ENCODE measurements at places on chromosomes 4 and X.

DNA sequence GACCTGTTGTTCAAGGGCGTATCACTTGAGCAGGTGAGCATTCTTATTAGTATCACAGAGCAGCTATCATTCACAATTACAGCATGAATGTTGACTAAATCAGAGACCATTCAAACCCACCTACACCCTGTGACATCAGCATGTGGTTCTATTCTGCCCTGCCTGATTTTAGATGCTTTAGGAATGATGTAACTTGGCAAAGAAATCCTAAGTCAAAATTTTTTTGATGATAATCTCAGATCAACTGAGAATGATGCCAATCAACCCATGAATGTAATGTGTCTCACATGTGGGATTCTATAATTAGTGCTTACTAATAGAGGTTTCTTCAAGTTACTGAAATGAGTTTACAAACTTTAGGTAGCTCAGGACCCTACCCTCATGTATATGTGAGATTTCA is 13.4 kb upstream of the CHIC2 start:
- DNase-seq, result no peak

DNA sequence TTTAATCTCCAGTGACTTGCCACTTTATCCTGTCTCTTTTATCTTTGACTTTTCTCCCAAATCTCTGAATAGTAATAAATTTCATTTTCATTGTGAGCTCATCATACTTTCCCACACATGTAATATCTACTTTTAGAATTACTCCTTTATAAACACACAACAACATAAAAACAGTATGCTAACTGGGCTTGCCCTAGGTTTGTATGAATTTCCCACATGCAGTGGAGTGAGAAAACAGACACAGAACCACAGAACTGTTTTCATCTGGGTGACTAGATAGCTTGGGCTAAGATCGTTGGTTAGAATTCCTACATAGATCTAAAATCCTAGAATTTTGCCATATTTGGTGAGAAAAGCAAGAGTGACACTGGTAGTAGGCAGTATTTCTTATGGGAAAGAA is 409.5 kb downstream of the SPRY1 start:
- DNase-seq, result no peak

GRCh38 chr4:8649631-8650361 is 57.2 kb downstream of the CPZ start:
- DNase-seq, result peak; percentile 5

DNA sequence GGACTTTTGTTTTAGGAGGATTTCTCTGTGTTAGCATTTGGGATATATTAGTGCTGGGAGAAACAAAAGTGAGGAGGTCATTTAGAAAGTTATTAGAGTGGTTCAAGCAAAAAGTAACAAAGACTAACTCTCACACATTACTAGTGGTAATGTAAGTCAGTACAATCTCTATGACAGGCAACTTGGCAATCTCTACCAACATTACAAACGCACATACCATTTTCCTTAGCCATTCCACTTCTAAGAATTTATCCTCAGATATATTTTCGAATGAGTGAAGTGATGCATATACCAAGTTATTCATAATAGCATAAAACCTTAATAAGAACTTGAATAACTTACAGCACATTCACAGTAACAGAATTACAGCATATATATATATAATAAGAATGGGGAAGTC is 146.2 kb downstream of the PRSS12 start:
- DNase-seq, result no peak

GRCh38 chr4:2292646-2293108 is 30.8 kb upstream of the MXD4 start:
- DNase-seq, result no peak

DNA sequence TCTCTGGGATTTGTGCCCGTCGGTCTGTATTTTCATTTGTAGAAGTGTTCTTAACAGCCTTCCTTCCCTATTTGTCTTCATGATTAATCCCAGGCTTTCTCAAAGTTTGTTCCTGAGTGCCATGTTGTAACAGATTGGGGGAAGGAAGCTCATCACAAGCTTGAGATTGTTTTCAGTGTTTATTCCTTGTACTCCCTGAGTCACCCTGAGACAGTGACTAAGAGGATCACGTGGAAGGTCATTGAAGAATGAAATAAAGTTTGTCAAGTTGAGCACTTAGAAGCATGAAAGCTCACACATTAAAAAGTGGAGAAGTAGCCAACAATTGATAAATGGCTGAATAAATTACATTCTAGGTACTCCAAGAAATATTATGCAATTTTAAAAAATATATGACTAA is 153.5 kb upstream of the FAM241A start:
- no peak for DNase-seq

GRCh38 chr4:42339935-42340406 is 57.3 kb upstream of the SHISA3 start:
- DNase-seq, result no peak

- no peak for DNase-seq
Observed at GRCh38 chr4:106358899-106359298, 9.7 kb downstream of the GIMD1 start.

GRCh38 chr4:113674251-113674650 is 87.3 kb downstream of the CAMK2D start:
- DNase-seq, result no peak

- DNase-seq, result no peak
Observed at GRCh38 chrX:18701621-18702361, 5.7 kb upstream of the PPEF1 start.

- DNase-seq, result no peak
Observed at GRCh38 chr4:15665753-15666365, 10.7 kb upstream of the FBXL5 start.

GRCh38 chrX:45748369-45748774 is 547.7 kb upstream of the DIPK2B start:
- DNase-seq, result no peak

GRCh38 chrX:35458142-35458541 is 340.0 kb upstream of the MAGEB16 start:
- no peak for DNase-seq

- DNase-seq, result no peak
Observed at GRCh38 chr4:166499820-166500219, 626.8 kb downstream of the TLL1 start.

GRCh38 chrX:30246769-30247489 is at the start of gene MAGEB1:
Gene MAGEB1, plus strand, starts transcription at chrX:30247146. Its CDS starts 3,348 bp downstream, at chrX:30250494.
- no peak for DNase-seq

DNA sequence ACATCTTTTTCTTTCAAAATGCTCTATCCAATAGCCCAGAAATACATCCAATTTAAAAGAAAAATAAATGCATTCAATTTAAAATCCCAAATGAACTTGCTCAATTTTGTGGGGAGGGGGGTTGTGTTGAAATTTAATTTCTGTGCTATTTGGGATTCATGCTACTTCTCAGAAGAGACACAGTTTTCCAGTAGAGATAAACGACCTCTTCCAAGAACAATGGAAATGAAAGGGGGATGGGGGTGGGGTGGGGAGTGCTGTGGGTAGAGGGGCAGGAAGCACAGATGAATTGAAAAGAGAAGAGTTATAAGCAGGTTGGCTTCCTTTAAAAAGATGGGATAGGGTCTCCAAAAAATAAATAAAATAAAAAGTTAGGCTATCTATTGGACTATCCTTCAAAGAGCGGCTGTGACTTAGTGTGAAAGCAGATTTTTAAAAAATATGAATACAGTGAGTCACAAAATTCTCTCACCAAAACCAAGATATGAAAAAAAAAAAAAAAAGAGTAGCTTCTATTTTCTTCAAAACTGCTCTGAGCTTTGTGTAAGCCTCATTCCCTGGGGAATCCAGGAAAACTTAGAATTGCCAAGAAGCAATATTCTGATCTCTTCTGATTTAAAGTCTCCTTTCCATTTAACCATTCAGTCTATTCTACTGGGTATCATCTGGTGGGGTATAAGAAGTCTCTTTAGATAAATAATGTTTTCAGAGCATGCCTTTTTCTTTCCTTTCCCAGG is 324.3 kb downstream of the PTTG2 start:
- DNase-seq, result no peak

GRCh38 chr4:122921971-122922876 is at the start of gene NUDT6:
Gene NUDT6, minus strand, starts transcription at chr4:122922597. Its CDS starts 25 bp downstream, at chr4:122922572.
- peak; percentile 83 for DNase-seq

- no peak for DNase-seq
Observed at GRCh38 chr4:8286719-8287342, 17.3 kb downstream of the HTRA3 start.

GRCh38 chrX:9471571-9471985 is 6.7 kb downstream of the TBL1X start:
- no peak for DNase-seq

DNA sequence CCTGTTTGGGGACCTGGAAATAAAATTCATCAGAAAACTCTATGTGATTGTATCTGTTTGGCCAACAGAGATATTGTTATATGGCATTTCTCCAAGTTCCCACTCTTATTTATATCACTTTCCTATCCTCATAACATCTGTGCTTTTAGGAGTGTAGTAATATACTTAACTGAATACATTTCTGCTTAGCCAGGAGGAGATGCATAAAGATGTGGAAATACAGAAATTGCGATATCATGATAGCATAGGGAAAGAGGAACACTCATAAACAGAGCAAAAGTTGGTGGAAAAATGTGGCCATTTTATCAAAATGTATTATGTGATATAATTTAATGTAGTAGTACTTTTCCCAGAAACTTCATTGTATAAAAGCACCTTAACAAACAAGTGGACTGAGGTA is 46.1 kb upstream of the TSPAN7 start:
- DNase-seq, result no peak

- DNase-seq, result no peak
Observed at GRCh38 chr4:9954468-9954867, 66.8 kb downstream of the SLC2A9 start.

GRCh38 chr4:2395584-2395983 is 22.9 kb downstream of the ZFYVE28 start:
- no peak for DNase-seq

GRCh38 chrX:9240956-9241355 is 207.0 kb upstream of the FAM9B start:
- no peak for DNase-seq

- no peak for DNase-seq
Observed at GRCh38 chr4:79848329-79848728, 224.7 kb downstream of the ANTXR2 start.

GRCh38 chrX:109716431-109717028 is 16.5 kb downstream of the ACSL4 start:
- no peak for DNase-seq

GRCh38 chr4:67522851-67523671 is 22.2 kb downstream of the CENPC start:
- DNase-seq, result no peak

DNA sequence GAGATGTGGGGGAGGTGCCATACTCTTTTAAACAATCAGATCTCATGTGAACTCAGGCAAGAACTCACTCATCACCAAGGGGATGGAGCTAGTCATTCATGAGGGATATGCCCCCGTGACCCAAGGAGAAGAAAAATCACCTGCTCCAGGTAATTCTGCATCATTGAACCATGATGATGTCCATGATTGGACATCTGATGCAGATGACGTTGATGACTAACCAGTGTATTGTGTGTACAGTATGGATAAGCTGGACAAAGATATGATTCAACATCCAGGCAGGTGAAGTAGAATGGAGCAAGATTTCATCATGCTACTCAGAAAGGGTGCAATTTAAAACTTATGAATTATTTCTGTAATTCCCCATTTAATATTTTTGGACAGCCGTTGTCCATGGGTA is 286.4 kb upstream of the SMIM31 start:
- no peak for DNase-seq

GRCh38 chr4:134313591-134313990 is 112.0 kb upstream of the PABPC4L start:
- DNase-seq, result no peak

DNA sequence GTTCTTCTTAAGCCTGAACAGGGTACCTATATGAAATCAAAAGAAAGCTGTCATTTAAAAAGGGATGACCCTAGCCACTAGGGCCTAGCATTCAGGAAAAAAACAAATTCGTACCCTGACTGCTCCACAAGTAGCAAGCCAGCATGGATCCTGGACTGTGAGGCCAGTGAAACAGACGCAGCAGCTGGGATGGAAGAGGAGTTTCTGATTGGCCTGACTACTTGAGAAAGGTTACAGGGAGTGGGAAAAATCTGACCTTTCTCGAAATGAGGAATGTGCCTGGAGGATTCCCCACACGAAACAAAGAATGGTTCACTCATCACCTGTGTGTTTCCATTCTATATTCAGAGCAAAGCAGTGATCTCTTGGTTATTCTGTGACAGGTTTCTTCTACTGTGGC is 87.6 kb upstream of the JADE1 start:
- no peak for DNase-seq

DNA sequence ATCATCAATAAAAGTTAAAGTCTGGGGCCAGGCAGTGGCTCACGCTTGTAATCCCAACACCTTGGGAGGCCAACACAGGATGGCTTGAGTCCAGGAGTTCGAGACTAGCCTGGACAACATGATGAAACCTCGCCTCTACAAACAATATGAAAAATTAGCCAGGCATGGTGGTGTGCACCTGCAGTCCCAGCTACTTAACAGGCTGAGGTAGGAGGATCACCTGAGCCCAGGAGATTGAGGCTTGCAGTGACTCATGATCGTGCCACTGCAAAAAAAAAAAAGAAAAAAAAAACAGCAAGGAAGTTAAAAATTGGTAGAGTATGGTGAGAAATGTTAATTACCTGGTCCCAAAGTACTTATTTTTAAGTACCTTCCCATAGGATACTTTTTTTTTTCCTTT is 27.5 kb downstream of the FBXW7 start:
- DNase-seq, result no peak

GRCh38 chr4:166034965-166035364 is 161.9 kb downstream of the TLL1 start:
- no peak for DNase-seq

DNA sequence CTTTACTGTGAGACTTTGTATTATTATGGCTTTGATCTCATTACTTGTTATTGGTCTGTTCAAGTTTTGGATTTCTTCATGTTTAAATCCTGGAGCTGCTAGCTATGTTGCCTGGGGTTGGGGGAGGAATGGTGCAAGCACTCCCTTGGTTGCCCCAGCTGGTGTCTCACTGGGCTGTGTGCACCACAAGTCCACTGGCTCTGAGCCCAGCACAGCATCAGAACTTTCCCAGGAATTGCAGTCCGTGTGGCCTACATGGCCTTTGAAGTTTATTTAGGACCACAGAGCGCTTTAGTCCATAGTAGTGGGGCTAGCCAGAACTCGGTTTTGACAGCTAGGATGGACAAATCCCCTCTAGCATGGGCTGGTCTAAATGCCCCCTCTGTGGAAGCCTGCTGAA is 278.8 kb upstream of the RPS6KA3 start:
- DNase-seq, result no peak

- peak; percentile 72 for DNase-seq
Observed at GRCh38 chr4:154982187-154983047, 201.3 kb downstream of the RBM46 start.

GRCh38 chr4:24965627-24966026 is 52.8 kb upstream of the CCDC149 start:
- no peak for DNase-seq

DNA sequence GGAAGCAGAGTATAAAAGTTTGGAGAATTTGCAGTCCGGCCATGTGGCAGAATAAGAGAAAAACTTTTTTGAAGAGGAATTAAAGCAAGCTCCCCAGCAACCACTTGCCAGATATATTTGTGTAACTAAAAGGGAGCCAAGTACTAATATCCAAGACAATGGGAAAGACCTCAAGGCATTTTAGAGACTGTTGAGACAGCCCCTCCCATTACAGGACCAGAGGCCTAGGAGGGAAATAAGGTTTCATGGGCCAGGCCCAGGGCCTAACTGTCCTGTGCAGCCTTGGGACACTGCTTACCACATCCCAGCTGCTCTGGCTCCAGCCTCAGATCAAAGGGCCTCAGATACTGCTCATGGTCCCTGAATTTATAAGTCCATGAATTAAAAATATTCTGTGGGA is 659.4 kb downstream of the PCDH19 start:
- no peak for DNase-seq

- DNase-seq, result no peak
Observed at GRCh38 chr4:183323295-183323694, 1.1 kb upstream of the CLDN24 start.
